ENCODE measurements at places on chromosomes 2 and 18. TPM values are rescaled to one million over a fixed set of nuclear protein-coding genes. Genes with fewer than 3 reads are reported as not detected.

The ACTR2 gene
- total RNA-seq = 64.0 TPM

The TRAPPC8 gene
- 33.6 TPM for total RNA-seq

DNA sequence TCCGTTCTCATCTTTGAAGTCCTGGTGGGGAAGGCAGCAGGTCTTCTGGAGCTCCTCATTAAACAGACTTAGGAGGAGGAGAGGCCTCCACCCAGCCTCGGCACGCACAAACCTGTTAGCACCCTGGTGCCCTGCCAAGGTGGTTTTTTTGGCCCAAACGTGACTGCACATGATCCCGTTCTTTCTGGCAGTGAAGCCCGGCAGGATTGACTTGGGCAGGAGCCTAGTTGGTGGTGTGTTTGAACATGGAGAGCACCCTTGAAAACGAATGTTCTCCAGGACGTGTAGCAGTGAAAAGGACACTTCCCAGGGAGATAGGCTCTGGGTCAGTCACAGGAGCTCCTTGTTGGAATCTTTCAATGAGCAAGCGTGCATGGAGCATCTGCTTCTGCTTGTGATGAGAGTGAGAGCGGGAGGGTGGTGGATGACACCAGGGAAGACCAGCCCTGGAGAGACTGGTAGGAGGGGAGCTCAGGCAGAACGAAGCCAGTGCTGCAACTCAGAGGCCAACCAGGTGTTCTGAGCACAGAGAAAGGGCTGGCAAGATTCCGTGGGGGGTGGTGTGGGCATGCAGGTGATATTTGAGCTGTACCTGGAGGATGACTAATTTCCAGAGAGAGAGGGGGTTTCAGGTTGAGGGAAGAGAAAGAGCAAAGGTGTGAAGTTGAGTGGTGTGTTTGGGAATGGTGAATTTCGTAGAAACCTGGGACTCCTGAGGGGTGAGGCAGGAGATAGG, 73.8 kb downstream of the TANC1 start:
- no peak for DNase-seq

DNA sequence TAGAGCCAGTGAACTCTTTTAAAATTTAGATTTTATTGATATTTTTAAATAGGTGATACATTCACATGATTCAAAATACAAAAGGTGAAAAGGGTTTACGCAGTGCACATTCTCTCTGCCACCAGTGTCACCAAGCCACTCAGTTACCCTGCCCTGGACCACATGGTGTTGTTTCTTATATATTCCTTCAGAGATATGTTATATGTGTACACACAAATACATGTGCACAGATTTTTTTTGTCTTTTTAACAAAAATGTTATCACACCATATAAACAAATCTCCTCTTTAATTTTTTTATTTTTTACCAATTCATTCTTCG, 26.2 kb downstream of the SERPINB4 start:
- DNase-seq = no peak

DNA sequence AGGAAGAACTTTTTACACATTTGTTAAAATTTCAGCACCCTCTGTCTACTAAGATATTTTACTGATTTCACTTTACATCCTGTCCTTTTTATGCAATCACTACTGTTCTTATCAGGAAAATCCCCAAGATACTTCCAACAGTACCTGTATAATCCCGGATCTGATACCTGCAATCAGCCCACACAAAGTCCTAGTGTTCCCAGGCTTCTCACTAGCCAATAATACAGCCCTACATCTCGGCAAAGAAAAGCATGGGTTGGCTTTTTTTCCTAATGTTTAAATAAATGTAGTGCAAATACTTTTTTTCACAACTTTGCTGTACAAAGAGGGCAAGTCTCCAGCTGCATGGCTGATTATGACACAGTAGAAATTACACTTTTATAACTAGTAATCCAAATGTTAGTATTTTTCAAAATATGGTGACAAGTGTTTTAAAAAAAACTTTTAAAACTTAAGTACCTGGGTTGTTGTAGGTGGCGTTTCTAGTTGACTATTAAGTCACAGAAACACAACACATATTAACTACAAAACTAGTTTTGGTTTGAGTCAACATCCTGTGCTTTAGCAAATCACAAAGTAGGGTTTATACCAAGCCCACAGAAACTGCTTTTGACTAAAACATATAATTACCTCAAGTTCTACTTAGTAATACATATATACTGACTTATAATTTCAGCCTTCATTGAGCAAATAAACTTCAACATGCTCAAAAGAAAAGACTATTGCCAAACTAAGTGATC, 19.5 kb downstream of the CNOT11 start:
- DNase-seq = no peak

GRCh38 chr18:62744076-62744968, 29.0 kb downstream of the PHLPP1 start:
- no peak for DNase-seq
